Thymus (tissue), 14 donors: ENCODE measurements at places on chromosomes 12 and 14. TPM values are rescaled to one million over a fixed set of nuclear protein-coding genes. Genes with fewer than 3 reads are reported as not detected.

Gene SLCO1B1
- not detected for polyA plus RNA-seq

Gene JKAMP
- 51.3 TPM for polyA plus RNA-seq

DNA sequence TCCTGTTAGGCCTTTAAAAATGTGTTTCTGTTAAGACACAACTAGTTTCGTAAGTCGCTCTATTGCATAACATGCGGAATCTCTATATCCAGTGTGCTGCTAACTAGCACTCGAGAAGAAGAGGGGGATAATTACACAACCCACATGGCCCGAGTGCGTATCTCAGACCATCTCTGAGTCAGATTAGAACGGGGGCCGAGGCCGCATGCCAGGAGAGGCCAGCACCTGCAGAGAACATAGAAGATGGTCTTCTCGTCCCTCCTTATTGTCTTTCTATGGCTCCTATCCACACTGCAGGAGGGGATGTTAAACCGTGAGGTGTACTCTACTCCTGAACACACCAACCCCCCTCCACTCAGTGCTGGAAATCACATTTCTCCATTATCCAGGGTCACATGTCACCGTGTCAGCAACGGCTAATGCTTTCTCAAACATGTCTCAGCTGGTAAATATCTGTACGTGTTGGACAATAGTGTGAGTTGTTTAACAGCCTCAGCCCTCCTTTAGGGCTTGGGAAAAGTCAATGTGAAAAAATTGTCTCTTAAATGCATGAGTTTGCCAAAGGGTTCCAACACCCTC, 56.3 kb downstream of the CCDC88C start:
- peaks cover 22% of the 10 kb centered on the region for H3K36me3 ChIP-seq
- no peak overlapping the region for H3K4me3 ChIP-seq
- H3K27ac ChIP-seq: peak overlapping the region; percentile 64
- peaks cover 43% of the 10 kb centered on the region for H3K4me1 ChIP-seq

DNA sequence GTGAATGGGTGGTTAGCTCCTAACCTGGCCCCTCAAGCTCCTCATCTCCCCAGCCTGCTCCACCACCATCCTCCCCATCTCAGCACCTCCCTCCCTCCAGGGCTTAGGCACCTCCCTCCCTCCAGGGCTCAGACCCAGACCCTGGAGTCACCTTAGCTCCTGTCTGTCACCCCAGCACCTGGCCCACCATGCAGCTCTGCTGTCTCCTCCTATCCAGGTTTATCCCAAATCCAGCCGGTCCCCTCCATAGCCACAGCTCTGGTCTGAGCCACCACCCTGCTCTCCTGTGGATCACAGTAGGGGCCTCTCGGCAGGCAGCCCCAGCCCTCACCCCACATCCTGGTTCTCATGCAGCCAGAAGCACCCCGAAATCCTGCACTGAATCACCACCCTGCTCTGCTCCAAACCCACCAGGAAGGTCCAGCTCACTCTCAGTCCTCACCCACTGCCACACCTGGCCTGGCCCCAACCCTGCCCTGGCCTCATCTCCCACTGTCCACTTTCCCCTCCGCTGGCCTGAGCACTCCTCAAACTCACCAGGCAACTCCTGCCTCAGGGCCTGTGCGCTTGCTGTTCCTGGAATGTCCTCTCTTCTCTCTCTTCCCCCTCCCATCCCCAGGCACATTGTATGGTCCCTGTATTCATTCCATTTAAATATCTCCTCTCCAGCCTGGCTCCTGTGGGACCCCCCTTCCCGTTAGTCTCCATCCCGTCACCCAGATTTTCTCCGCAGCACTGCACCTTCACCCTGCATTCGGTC, 62.6 kb downstream of the DIO3 start:
- H3K4me1 ChIP-seq: peaks cover 7% of the 10 kb centered on the region
- H3K27me3 ChIP-seq: peaks cover 9% of the 10 kb centered on the region
- no peak overlapping the region for H3K4me3 ChIP-seq
- no peaks in the 10 kb centered on the region for H3K36me3 ChIP-seq
- DNase-seq: no peak

Gene C14orf39
- 0.66 TPM for polyA plus RNA-seq

- no peak for DNase-seq
- peaks cover 43% of the 10 kb centered on the region for H3K36me3 ChIP-seq
- H3K27ac ChIP-seq: no peak overlapping the region
Observed at GRCh38 chr14:102442241-102443211, 67.0 kb downstream of the ANKRD9 start.

Gene VRTN
- 0.02 TPM for polyA plus RNA-seq

Gene KRT80
- polyA plus RNA-seq: 4.8 TPM

DNA sequence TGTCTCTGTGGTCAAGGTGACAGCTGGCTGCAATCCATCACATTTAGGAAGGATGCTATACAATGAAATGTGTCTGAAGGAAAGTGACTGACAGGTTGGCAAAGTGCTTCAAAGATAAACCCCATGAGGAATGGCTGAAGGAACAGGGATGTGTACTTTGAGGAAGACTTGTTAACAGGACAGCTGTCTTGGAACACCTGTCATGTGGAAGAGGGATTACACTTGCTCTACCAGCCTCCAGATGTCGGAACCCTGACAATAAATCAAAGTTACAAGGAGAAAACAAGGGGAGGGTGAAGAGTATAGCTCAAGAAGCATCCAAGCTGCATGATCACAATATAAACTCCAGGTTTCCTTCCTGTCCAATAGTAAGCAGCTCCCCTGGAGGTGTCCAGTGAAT, 147.8 kb upstream of the TMCC3 start:
- H3K27ac ChIP-seq: no peak overlapping the region
- H3K36me3 ChIP-seq: no peaks in the 10 kb centered on the region
- no peaks in the 10 kb centered on the region for H3K27me3 ChIP-seq
- DNase-seq: no peak
- no peak overlapping the region for H3K4me3 ChIP-seq

GRCh38 chr12:33587354-33587753, 147.7 kb upstream of the SYT10 start:
- H3K27ac ChIP-seq: no peak overlapping the region
- H3K4me1 ChIP-seq: no peaks in the 10 kb centered on the region
- H3K36me3 ChIP-seq: no peaks in the 10 kb centered on the region
- DNase-seq: no peak
- H3K27me3 ChIP-seq: no peaks in the 10 kb centered on the region
- no peak overlapping the region for H3K4me3 ChIP-seq

DNA sequence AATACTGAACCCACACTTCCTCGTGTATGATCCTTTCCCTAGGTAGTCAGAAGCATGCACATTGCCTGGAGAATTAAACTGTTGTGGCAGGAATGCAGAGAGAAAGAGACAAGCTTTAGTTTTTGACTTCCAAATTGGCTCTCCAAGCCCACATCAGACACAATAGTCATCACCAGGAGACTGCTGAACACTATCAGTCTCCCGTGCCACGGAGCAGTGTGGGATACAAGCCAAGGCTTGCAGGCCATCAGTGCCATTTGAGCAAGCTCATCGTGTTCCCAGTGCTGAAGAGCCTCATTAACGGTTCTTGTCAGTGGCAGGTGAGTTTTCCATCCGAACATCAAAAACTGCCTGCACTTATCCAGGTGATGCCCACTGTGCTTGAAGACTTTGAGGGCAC, 410.8 kb downstream of the NAV3 start:
- H3K4me1 ChIP-seq: no peaks in the 10 kb centered on the region
- H3K27me3 ChIP-seq: no peaks in the 10 kb centered on the region
- no peak overlapping the region for H3K27ac ChIP-seq
- DNase-seq: no peak

Gene SLC41A2
- 3.8 TPM for polyA plus RNA-seq

DNA sequence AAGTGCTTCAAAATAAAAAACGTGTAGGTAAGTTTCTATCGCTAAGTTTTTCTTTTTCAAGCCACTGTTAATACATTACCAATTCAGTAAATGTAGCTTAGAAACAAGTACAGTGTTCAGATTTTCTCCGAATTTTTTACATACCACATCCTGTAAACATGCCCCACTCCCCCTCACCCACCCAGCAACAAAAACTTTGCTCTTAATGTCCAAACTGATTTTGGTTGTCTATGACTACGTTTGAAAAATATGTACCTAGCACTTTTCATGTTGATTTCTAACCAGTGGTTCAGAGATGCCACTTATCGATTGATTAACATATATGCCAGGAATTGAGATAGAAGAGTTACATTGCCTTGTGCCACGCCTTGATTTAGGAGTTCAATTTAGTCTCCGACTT, 663 bp upstream of the LIN7A start:
- no peak overlapping the region for H3K4me3 ChIP-seq
- no peak overlapping the region for H3K27ac ChIP-seq
- no peaks in the 10 kb centered on the region for H3K36me3 ChIP-seq
- no peaks in the 10 kb centered on the region for H3K4me1 ChIP-seq
- no peak for DNase-seq

Gene SLC10A1
- 0.02 TPM for polyA plus RNA-seq

DNA sequence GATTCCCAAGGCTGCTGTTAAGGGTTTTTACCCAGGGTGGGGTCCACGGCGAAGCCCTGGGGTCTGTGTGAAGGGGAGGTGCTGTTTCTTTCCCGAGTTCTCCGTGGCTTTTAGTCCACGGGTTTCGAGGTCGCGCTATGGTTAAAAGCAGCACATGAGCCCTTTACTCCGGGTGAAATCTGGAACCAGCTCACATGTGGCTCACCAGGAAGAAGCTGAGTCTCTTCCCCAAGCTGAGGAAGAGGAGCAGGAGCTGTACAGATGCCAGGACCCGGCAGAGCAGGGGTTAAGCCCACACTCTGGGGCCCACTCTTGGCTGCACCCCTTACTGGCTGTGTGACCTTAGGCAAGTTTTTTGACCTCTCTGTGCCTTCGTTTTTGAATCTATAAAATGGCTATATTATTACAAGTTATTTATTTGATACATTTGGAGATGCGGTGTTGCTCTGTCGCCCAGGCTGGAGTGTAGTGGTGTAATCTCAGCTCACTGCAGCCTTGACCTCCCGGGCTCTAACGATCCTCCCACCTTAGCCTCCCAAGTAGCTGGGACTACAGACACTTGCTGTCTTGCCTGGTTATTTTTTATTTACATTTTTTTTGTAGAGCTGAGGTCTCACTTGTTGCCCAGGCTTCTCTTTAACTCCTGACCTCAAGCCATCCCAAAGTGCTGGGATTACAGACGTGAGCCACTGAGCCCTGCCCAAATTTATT, 266.3 kb downstream of the AACS start:
- DNase-seq: no peak
- no peak overlapping the region for H3K4me3 ChIP-seq
- H3K36me3 ChIP-seq: no peaks in the 10 kb centered on the region
- H3K27ac ChIP-seq: no peak overlapping the region
- no peaks in the 10 kb centered on the region for H3K4me1 ChIP-seq
- peaks cover 13% of the 10 kb centered on the region for H3K27me3 ChIP-seq
